NCI-H510A (cell line): ENCODE measurements at places on chromosomes 13 and 19.
A peak's percentile ranks its signal among the peaks of the same experiment; 100 is the strongest.

DNA sequence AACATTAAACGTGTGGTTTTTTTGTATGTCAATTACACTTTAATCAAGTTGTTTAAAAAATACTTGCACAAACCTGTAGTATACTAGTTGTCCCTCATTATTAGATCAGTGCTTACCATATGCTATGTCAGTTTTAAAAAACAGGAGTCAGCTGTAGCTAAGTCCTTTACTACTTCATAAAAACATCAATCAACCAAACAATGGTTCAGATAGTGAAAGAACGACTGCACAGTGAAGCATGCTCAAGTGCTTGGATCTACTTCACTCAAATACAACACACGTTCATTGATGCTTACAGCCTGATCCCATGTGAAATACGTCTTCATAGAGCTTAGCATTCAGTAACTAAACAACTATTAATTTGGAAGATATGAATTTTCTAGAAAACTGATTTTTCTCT lies 225.0 kb downstream of the FGF14 start:
- no peak for DNase-seq

- DNase-seq, result no peak
Measured at GRCh38 chr19:43739439-43740235, 15.1 kb downstream of the SMG9 start.

DNA sequence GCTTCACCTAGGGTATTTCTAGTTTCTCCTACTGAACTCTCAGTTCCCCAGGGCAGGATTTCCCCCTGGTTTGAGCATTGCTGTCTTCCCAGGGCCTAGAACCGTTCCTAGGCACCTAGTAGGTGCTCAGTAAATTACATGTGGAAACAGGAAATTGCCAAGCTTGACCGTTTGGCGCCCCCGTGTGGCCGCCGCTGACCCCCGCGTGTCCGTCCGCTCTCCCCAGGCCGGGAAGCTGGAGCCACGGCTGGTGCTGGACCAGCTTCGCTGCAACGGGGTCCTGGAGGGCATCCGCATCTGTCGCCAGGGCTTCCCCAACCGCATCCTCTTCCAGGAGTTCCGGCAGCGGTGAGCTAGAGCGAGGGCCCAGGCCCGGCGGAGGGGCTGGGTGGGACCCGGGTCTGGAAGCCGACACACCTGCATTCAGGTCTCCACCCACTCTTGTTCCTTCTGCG lies 55.5 kb downstream of the MYH14 start:
- DNase-seq, result no peak

- no peak for DNase-seq
Measured at GRCh38 chr13:99847318-99847750, 124.2 kb downstream of the ZIC5 start.

- DNase-seq, result no peak
Measured at GRCh38 chr19:49333811-49334288, 1.4 kb upstream of the CD37 start.

- no peak for DNase-seq
Measured at GRCh38 chr13:99074693-99075092, 96.8 kb upstream of the DOCK9 start.

DNA sequence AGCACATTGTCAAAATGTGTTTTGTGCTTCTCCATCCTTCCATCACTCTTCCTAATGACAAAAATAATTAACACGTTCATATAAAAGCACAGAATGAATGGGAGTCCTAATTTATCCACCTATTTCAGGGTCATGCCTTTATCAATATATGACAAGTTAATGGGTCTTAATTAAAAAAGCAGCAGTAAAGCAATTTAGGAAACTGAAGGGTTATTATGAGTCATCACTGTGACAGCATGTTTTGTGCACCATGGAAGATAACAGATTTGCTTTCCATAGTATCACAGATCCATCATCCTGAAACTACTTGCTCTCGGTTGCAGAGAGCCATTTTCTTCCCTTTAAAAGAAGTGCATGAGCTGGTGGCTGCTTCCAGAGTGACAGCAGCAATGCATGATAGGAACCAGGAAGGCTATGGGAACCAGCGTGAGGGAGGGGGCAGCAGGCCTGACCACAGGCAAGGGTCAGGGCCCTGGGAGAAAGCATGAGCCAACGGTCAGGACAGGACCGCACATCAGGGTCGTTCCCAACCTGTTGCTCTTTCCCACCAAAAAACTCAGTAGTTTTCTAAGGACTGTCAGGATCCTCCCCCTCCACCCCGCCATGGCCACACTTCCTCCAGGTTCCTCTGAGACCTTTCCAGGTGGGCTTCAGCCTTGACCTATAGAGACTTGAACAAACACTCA lies 784.1 kb downstream of the UQCRFS1 start:
- no peak for DNase-seq

- DNase-seq, result no peak
Measured at GRCh38 chr13:105918842-105919741, 616.4 kb downstream of the EFNB2 start.

DNA sequence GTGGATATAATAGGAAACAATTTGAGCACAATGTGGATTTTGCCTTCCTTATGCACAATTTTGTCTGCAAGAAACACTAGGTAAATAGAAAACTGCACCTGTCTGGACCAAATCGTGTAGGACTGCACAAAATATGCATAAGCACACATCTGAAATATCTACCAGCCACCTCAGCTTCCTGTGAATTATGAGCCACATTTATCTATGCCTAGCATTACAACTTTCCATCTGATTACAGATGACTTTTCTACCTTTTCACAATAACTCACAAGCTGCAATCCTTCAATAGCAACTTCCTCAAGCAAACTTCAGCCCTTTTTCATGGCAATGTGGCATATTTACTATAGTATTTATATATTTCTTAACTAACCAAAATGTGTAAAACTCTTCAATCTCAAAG lies 5.7 kb upstream of the RFX2 start:
- DNase-seq, result no peak

DNA sequence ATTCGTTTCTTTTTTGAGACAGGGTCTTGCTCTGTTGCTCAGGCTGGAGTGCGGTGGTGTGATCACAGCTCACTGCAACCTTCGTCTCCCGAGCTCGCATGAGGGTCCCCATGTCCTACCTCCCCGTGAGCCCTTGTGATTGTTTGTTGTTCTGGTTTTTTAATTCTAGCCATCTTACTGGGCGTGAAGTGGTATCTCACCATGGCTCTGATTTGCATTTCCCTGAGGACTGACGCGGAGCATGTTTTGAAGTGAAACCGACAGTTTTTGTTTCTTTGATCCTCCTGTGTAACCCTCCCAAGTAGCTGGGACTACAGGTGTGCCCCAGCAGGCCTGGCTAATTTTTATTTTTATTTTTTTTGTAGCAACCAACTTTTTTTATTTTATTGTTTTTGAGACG lies 21.7 kb downstream of the GNG7 start:
- no peak for DNase-seq

GRCh38 chr19:36093146-36093662 lies 17.7 kb upstream of the OVOL3 start:
- no peak for DNase-seq

DNA sequence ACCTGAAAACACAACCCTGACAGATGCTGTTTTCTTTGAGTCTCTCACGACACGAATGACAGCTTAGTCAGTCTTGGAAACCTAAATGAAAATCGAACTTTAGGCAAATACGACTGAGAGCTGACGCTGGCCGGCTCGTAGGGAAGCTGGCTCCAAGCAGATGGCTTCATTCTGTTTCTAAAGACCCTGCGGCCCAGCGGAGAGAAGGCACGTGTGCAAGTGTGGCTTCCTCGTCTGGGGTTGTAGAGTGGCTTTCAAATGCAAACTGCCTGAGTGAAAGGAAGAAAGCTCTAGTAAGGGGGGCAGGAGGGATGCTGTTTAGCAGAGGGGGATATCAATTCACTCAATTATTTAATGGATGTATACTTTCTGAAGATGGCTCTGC lies 26.1 kb upstream of the TIMM44 start:
- DNase-seq, result no peak

- DNase-seq, result no peak
Measured at GRCh38 chr19:18179957-18180356, 6.3 kb downstream of the IFI30 start.

- no peak for DNase-seq
Measured at GRCh38 chr19:6233056-6233826, 46.5 kb downstream of the MLLT1 start.

GRCh38 chr13:31184451-31184850 lies 15.3 kb upstream of the B3GLCT start:
- no peak for DNase-seq

GRCh38 chr13:71209217-71209616 lies 657.8 kb downstream of the DACH1 start:
- DNase-seq, result no peak

GRCh38 chr13:34822650-34823049 lies 119.4 kb upstream of the NBEA start:
- DNase-seq, result no peak

GRCh38 chr19:36103842-36104552 lies 6.9 kb upstream of the OVOL3 start:
- DNase-seq, result no peak

- DNase-seq, result peak; percentile 72
Measured at GRCh38 chr19:49570138-49570856, 10.1 kb downstream of the NOSIP start.

- no peak for DNase-seq
Measured at GRCh38 chr13:84294576-84294975, 412.3 kb upstream of the SLITRK1 start.

DNA sequence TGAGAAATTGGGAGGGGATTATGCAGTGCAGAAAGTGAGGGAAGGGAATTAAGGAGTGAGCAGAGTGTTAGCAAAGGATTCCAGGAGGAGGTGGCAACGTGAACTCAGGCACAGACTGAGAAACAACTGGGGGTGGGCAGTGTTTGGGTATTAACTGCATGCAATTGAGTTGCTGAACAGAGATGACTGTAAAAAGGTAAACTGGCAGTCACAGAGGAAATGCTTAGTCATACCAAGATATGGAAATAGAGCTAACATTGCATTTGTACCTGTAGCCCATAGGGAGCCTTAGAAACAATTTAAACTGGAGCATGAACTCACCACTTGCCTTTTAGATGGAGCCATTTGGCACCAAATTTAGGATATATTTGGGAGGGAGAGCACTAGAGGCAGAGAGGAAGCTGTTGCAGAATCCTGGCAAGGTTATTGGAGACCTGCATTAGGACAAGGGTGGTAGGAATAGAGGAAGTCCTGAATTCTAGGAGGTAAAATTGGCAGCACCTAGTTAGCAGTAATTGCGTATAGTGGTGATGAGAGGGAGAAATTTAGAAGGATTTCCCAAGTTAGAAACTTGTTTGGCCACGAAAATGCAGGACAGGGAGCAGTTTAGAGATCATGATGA lies 100.6 kb upstream of the FRY start:
- no peak for DNase-seq

GRCh38 chr19:49589502-49589905 lies 1.5 kb upstream of the PRR12 start:
- DNase-seq, result no peak

DNA sequence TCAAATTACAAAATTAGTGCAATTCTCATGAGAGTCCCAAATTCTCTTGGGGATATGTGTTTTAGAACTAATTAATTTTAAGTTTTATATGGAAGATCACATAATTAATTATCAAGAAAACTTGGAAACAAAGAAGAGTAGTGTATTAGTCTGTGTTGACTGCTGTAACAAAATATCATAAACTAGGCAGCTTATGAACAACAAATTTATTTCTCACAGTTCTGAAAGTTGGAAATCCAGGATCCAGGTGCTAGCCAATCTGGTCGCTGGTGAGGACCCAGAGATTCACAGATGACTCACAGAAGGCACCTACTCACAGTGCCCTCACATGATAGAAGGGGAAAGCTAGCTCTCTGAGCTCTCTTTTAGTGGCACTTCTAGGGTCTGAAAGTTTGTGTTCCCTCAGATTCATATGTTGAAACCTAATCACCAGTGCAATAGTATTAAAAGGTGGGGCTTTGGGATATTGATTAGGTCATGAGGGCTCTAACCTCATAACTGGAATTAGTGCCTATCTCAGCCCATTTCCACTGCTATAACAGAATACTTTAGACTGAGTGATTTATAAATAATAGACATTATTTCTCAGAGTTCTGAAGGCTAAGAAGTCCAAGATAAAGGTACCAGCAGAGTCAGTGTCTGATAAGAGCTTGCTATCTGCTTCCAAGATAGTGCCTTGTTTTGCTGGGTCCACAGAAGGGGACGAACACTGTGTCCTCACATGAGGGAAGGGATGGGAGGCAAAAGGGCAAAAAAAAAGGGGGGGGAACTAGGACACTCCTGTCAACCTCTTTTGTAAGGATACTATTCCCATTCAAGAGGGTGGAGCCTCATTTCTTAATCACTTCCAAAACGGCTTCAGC lies 1.5 kb upstream of the ARGLU1 start:
- DNase-seq, result no peak

DNA sequence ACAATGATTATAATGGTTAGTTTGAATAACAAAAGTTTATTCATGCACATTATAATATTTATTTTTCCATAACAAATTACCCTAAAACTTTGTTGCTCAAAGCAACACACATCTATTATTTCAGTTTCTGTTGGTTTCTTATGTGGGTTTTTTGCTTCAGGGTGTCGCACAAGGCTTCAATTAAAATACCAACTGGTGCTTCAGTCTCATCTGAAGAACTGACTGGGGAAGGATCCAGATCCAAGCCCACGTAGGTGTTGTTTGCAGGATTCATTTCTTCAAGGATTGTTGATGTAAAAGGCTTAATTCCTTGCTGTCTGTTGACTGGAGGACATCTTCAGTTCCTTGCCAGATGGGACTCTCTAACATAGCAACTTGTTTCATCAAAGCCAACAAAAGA lies 747.2 kb upstream of the PCDH20 start:
- DNase-seq, result no peak

DNA sequence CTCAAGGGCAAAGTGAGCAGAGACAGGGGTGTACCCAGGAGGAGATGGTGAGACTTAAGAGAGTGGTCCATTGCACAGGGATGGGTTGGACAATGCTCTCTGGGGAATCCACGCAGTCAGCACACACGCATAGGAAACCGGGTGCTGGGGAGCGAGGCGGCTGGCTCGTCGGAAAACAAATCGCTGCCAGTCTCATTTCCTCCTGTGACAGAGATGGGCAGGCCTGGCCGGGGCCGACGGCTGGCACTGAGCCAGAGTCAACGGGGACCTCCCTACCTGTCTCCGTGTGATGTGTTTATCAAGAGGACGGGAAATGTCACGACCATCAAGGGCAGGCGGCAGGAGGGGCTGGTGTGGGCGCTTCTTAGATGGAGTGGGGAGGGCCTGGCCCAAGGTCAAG lies 27.3 kb downstream of the PTPRS start:
- DNase-seq, result peak; percentile 27

GRCh38 chr19:1619094-1619439 lies 13.8 kb upstream of the UQCR11 start:
- DNase-seq, result no peak

DNA sequence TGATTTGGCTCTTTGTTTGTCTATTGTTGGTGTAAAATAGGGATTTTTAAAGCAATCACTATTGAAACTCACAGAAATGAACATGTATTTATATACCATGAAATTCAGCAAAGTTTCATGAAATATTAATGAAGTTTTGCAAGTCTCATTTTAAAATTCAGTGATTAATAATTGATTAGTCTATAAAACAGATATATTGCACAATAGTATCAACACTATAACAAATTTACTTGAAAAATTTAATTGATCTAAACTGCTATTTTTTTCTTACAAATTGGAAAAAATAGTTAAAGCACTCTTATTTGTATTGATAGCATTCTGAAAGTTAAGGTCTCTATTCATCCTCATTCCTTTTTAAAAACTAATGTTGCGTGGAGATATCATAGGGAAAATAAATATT lies 121.0 kb upstream of the PCDH9 start:
- DNase-seq, result no peak
